ENCODE measurements at places on chromosomes 11 and 22.

GRCh38 chr11:58919561-58919960 is 19.7 kb upstream of the GLYATL1 start:
- no peak for DNase-seq

GRCh38 chr11:15941206-15941770 is 415.1 kb downstream of the SOX6 start:
- DNase-seq, result no peak

- no peak for DNase-seq
Observed at GRCh38 chr22:45036154-45036553, 26.3 kb upstream of the PHF21B start.

- DNase-seq, result no peak
Observed at GRCh38 chr11:36037031-36037430, 93.2 kb downstream of the LDLRAD3 start.

DNA sequence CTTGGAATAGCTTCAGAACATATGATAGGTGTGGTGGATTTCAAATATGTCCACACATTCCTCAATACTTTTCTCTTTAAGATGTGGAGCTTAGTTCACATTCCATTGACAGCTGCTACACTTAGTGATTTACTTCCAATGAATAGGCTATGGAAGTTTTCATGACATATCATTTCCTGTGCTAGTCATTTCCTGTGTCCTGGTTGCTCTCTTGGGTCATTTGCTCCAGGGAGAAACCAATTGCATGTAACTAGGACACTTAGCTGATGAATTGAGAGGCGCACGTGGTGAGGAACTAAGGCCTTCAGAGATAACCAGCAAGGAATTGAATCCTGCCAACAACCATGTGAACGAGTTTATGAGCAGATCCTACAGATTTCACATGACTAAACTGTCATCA is 120.9 kb downstream of the SLC17A6 start:
- DNase-seq, result no peak

- DNase-seq, result no peak
Observed at GRCh38 chr22:20985720-20986119, 3.6 kb downstream of the LZTR1 start.

DNA sequence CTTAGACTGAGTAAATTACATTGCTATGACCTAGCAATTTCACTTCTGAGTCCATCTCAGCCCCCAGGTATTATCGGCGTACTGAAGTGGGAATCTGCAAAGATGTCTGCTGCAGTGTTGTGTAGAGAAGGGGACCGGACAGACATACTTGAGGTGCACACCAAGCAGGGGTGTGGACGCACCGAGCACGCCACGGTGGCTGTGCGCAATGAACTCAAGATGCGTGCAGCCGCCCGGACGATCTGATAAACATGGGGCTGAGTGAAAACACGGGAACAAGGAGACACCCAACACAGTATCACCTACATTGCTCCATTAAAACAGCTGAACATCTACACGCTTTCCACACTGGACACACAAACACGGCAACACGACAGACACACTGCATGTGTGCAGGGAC is 454.3 kb downstream of the OPCML start:
- no peak for DNase-seq

DNA sequence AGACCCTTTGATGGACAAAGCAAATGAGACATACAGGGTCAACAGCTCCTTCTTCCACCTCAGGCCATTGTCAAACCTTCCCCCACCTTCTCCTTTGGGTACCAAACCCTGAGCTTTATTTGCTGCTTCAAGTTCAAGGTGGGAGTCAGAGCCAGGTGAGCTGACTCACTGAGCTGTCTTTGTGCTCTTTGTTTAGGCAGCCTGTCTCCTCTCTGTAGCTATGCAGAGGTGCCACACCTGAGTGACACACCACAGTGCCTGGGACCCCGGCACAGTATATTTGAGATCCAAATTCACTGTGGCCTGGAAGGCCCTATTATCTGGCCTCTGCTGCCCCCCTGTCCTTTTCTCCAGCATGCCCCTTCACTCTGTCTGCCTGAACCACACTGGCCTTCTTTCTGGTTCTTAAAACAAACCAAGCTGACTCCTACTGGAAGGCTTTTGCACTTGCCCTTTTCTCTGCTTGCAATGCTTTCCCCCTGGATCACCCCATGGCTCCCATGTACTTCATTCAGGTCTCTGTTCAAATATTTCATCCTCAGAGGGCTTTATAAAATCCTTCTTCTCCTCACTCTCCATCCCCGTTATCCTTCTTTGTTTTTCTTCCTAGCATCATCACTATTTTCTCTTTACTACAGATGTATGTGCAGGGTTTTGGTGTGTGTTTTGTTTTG is 16.1 kb downstream of the LMO2 start:
- DNase-seq, result no peak

DNA sequence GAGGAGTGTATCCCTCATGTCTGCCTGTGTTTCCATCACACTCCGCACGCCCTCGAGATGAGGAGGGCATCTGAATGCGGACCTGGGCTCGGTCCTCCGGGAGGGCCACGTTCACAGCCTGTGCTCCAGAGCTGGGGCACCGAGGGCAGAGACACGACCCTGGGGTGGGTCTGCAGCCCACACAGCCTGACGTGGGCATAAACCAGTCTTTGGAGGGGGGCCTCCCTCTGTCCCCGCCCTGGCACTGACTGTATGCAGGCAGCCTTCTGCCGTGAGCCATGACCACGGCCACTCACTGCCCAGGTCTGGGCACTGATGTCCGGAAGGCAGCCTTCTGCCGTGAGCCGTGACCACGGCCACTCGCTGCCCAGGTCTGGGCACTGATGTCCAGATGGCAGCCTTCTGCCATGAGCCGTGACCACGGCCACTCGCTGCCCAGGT is 1425.1 kb downstream of the BRD1 start:
- DNase-seq, result no peak

DNA sequence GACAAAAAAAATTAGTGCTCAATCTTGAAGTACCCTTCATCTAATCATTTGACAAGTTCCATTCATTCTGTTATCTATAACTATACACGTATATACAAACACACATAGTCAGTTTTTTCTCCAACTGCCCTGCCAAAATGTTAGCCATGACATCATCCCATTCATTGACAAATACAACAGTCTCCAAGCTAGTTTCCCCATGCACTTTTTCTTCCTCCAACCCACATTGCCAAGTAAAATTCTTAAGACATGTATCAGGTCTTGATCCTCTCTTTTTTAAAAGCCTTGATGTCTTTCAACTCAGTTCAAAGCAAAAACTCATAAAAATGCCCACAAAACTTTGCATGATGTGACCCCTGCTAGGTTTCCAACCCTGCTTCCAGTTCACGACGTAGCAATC is 58.1 kb downstream of the DDI1 start:
- DNase-seq, result no peak

- DNase-seq, result no peak
Observed at GRCh38 chr11:107769189-107769588, 57.3 kb upstream of the SLN start.

- DNase-seq, result no peak
Observed at GRCh38 chr11:107821199-107821927, 37.2 kb downstream of the SLC35F2 start.

- DNase-seq, result no peak
Observed at GRCh38 chr11:20342347-20343141, 21.0 kb upstream of the HTATIP2 start.

- DNase-seq, result no peak
Observed at GRCh38 chr11:126328938-126329643, 25.2 kb downstream of the DCPS start.

DNA sequence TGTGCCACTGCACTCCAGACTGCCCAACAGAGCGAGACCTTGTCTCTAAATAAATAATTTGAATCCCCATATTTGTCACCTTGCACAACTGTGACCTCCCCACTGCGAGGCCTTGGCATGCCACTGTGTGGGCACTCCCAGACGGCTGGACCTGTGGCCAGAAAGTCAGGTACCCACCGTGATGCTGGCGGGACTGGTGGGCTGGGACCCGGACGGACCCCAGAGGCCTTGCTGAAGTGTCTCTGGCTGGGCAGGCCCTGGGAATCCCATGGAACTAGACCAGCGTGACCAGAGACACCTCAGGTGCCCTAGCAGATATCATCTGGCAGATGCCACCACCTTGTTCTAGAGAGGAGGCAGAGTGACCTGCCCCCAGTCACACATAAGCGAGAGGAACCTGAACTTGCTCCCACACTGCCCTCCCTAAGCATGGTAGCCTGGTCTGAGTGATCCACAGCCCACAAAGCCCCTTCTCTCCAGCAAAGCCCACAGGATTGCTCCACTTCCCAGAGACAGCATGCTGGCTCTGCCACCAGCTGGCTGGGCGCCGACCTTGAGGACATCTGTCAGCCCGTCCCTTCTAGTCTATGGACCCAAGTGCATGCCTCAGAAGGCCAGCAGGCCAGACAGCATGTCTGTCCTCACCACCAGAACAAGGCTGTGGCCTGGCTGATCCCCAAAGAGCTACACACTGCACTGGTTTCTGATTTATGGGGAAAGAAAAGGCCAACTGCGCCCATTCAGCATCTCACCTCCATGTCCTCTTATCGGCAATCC is 9.5 kb downstream of the MACROD1 start:
- DNase-seq, result no peak

DNA sequence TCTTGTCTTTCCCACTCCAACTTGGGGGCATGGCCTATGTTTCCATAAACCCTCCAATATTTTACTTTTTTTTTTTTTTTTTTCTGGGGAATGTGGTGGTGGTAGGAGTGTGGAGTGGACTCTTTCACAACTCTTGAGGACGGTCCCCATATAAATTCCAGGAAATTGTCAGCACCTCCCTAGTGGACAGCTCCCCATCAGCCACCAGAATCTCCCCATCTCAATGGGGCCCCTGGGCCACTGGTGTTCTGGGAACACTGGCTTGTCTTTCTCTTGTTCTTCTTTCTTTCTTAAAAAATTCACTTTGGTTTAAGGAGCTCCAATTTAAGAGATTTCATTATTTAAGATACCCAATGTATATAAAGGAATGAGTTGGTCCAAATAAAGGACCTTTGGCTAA is 74.1 kb downstream of the ADM start:
- no peak for DNase-seq

All from activated T-helper 1 cell treated with anti-CD3 and anti-CD28 coated beads, Interleukin-2, amount 50 U/mL, for 16 hours (primary cell).